ENCODE measurements at places on chromosomes 6 and 20. TPM values are rescaled to one million over a fixed set of nuclear protein-coding genes. Genes with fewer than 3 reads are reported as not detected.

SPTLC3 gene
- 0.01 TPM for polyA plus RNA-seq

ZFP57 gene
- polyA plus RNA-seq = 0.39 TPM

DNA sequence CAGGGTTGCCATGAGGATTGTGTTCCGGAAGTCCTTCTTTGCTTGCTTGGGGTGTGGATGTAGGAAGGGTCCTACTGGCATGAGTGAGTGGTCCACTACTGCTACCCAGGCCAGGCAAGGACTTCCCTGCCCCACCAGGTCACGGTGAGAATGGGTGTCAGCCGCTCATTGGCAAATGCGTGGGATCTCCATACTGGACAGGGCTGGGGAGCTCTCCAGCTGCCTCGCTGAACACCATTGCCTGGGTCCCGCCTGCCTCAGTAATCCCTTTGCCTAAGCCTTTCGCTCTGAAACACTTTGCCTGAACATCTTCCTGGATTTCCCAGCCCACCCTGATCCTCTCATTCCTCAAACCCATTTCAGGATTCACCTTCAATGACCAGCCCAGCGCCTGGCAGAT is 59.5 kb downstream of the CTCFL start:
- no peak overlapping the region for H3K27ac ChIP-seq
- peaks cover 19% of the 10 kb centered on the region for H3K4me1 ChIP-seq
- no peaks in the 10 kb centered on the region for H3K36me3 ChIP-seq
- no peak overlapping the region for H3K4me3 ChIP-seq
- no peaks in the 10 kb centered on the region for H3K27me3 ChIP-seq

GRCh38 chr6:24546439-24546838 is 51.7 kb downstream of the ALDH5A1 start:
- H3K27ac ChIP-seq = no peak overlapping the region
- H3K4me1 ChIP-seq = peaks cover 5% of the 10 kb centered on the region
- DNase-seq = no peak
- H3K27me3 ChIP-seq = no peaks in the 10 kb centered on the region
- no peak overlapping the region for H3K4me3 ChIP-seq
- H3K36me3 ChIP-seq = no peaks in the 10 kb centered on the region

DNA sequence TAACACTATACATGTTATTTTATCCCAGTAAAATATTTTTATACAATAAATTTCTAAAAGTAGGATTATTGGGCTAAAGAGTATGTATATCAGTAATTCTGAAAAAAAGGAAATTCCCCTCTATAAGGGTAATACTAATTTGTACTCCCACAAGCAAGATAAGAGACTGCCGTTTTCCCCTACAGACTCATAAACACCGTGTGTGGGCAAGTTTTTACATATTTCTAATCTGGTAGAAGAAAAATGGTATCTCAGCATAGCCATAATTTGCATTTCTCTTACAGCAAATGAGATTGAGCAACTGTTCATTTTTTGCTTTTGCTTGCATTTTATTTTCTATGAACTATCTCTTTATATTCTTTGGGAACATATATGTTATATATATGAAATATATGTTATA is 26.0 kb upstream of the MYMX start:
- H3K4me3 ChIP-seq = no peak overlapping the region
- H3K36me3 ChIP-seq = no peaks in the 10 kb centered on the region
- H3K27ac ChIP-seq = no peak overlapping the region
- H3K4me1 ChIP-seq = no peaks in the 10 kb centered on the region
- DNase-seq = no peak

Measured in B cell (primary cell).